ENCODE measurements at places on chromosomes 12 and 14.

DNA sequence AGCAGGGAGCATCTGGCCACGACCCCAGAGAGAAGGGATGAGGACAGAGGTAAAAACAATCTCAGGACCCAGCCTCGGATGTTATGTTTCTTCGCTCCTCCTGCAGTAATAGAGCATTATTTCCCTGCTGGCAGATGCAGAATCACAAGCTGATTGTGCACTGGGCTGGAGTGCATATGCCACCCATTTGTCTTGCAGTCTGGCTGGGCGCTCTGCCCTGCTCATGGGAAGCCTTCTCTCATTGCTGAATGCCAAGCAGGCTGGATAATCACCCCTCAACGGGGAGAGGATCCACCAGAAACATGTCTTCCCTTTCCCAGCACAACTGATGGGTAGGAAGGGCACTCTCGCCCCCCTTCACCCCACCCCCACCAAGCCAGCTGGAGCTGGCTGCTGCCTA, 8.5 kb upstream of the VASH1 start:
- no peak for DNase-seq

DNA sequence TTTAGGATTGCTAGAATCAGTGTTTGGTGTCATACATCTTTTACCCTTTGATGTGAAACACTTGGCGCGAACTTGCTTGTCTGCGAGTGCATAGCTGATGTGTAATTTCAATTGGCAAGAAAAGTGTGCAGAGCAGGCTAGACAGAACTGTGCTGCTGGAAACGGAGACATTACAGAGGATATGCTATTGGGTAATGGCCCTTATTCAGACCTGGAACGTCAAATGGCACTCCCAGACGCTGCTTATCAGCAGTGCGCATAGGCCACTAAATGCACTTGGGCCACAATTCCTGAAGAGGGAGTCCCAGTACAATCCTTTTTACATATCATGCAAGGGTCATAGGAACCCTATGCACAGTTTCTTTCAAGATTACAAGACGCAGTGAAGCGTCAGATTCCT, 15.7 kb upstream of the SLC10A1 start:
- DNase-seq = no peak

DNA sequence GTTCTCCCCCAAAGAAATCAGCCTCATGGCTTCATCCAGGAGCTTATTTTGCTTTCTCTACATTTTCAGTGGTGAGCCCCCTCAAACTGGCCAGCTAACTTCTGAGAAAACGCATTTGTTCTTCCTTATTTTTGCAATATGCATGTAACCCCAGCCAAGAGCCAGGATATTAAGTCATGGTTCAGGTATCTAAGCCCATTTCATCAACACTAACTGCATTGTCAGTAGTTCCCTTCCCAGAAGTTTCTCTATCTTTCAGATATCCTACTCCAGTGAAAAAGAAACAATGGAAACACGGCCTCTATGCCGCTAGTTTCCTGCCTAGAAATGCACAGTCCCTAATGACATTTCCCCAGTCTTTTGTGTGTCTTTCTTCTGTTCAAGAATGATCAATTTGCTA, 102.8 kb upstream of the RASSF8 start:
- no peak for DNase-seq

GRCh38 chr12:30000401-30000800, 216.7 kb upstream of the TMTC1 start:
- DNase-seq = no peak

DNA sequence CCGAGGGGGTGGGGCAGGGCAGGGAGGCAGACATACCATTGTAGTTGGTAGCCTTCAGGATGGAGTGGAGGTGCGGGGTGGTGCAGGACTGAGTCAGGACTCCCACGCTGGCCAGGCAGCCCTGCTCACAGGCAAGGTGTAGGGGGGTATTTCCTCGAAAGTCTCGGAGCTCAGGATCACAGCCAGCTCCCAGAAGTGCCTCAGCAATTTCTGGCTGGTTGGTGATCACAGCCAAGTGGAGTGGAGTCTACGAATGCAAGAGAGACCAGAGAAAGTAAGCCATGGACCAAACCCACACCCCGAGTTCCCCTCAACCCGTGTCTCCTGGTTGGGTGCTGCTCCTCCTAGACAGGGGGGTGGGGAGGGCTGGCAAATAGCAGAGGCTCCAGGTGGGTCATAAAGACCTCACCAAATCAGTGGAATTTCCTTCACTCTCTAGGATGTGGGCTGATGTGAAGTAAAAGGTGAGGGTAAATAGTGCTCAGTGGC, 1.4 kb downstream of the NFKBIA start:
- DNase-seq = peak; percentile 44

DNA sequence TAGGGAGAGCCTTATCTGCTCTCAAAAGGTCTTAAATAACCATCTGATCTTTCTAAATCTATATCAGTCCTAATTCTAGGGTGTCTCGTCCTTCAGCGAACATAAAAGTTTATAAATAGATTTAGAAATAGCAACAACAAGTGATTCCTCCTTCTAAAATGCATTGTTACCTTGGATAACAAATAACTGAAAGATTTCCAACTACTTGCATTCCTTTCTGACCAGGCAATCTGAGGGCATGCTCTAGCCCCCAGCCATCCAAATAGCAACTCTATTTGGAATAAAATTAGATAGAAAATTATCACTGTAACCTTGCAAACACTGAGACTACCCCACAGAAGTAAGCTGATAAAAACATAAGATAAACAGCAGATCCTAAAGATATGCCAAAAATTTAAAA, 21.8 kb upstream of the KRR1 start:
- DNase-seq = no peak

DNA sequence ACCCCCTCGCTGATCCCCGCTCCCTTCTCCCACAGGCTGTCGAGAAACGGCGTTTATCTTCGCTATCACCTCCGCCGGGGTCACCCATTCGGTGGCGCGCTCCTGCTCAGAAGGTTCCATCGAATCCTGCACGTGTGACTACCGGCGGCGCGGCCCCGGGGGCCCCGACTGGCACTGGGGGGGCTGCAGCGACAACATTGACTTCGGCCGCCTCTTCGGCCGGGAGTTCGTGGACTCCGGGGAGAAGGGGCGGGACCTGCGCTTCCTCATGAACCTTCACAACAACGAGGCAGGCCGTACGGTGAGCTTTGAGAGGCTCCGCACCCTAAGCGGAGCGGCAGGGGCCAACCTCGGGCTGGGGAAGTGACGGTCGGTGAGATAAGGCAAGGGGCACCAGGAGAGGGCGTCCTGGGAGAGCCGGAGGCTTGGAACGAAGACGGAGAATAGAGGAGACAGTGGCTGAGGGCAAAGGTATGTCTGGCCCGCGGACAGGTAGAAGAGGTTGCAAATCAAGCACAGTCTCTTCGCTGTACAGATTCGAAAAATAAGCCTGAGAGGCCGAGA, 2.3 kb downstream of the WNT1 start:
- DNase-seq = no peak

- no peak for DNase-seq
These were observed 1.4 kb downstream of the LBHD2 start for GRCh38 chr14:103085106-103086091.

- DNase-seq = no peak
These were observed 32.1 kb downstream of the TMTC1 start for GRCh38 chr12:29751676-29752075.

DNA sequence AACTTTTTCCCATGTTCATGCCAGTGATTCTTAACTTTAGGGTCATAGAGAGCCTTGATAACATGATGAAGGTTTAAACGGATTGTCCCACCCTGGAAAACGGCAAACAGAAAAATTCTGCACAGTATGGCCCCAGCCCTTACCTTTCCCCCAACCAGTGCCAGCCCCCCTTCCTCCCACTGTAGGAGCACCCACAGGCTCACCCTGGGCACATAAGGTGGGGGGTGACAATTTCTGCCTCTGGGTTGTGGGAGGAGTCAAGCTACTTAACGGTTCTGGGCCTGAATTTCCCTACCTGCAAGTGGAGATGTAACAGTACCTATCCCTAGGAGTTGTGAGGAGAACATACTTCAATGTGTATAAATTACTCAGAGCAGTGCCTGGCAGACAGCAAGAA, 18.0 kb downstream of the XRCC3 start:
- DNase-seq = no peak

DNA sequence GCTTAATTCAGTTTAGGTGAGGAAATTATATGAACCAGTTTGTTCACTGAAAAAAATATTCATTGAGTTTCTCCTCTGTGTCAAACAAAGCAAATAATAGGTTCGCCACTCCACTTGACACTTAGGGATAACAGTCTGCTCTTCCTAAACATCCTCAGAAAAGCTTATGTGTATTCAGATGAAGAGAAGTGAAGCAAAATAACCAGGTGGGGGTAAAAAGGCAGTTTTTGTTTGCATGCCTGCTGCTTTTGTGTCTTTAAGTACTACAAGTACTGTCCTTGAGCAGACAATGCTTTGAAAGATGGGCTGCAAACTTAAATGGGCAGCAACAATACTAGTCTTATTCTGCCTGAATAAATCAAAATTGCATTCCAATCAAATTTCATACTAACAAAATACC, 910.7 kb upstream of the MDGA2 start:
- no peak for DNase-seq

DNA sequence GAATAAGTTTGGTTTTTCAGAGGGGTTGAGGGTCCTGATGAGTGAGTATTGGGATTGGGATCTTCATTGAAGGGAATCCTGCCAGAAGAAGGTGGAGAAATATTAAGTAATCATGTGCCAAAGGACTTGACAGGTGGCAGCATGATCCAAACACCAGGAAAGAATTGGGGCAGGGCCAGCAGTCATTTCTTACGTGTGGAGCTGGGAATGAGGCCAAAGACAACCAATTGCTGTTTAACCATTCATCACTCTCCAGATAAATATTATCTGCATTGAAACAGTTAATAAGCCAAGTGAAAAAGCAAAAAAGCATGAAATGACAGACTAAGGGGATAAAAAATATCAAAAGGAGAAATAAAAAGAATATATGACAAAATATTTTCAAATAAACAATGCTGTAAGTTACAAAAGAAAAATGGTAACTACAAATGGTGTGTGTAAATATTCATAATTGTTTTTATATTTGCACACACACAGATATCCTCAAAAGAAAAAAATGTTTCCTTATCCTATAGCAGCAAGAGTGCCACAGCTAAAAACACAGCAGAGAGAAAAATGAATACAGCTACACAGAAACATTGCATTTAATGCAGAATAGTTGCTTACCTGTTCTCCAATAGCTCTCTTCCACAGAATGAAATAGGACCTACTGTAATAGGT, 26.2 kb downstream of the C2CD5 start:
- DNase-seq = no peak
